NCI-H226 (cell line): ENCODE measurements at places on chromosomes 2 and 18.

DNA sequence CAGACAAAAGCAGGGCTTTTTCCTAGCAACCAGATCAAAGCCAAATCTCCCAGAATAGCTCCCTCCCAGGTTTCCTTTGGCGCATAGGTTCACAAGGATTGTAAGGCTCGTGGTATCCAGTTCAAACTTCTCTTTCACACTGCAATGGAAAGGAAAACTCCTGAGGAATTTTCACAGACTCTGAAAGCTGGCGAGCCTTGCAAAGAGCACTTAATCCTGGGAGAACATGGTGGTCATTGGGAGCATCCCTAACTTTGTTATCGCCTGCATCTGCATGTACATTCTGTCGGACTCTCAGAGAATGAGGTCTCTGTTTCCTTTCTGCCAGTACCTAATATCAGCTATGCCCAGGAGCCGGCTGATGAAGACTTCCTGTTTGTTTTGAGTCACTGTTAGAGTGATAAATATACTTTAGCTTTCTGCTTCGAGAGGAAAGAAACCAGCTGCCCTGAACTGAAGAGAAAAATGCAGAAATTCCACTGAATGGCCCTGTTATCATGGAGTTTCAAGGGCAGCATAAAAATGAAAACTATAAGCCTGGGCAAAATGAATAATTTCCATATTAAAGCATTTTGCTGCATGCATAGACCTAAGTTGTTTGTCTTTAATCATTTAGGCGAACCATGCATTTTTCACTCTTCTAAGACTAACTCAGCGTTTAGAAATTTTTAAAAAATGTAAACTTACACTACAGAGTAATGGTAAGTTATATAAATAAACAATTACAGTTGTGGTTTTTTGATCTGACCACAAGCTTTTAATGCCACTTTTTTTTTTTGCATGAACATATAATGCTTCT is 76.4 kb upstream of the ZEB2 start:
- DNase-seq, result peak; percentile 54

DNA sequence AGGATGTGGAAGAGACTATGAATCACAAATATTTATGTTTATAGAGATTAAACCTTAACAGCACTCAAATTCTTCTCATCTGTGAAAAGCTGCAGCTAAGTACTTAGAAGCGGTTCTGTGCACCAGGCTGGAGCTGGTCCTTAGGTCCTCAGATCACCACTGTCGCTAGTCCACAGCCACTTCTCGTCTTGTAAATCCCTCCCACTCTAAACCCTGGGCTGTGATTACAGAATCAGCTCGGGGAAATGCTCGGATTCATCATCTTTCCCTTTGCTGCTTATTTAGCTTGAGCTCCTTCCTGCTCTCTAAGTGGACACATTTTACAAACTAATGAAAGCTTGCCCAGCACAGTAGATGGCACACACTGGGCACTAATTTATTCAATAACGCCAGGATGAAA is 61.7 kb downstream of the RNF152 start:
- no peak for DNase-seq

DNA sequence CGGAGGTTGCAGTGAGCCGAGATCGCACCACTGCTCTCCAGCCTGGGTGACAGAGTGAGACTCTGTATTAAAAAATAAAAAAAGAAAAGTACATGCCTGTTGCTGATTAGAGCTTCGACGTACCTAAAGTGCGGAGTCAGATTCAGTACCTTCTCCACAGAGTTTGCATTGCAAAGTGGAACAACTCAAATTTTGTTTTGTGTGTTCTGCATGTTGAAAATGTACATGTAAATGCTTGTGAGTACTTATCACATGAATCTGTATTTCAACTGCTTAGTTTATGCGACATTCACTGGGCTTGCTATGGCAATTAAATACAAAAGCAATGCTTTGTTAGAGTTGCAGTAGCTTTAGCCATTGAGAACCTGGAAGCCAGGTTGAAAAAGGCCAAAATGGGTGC is 36.4 kb downstream of the ACTR2 start:
- no peak for DNase-seq

GRCh38 chr18:46243095-46243494 is 138.9 kb downstream of the HAUS1 start:
- DNase-seq, result no peak

DNA sequence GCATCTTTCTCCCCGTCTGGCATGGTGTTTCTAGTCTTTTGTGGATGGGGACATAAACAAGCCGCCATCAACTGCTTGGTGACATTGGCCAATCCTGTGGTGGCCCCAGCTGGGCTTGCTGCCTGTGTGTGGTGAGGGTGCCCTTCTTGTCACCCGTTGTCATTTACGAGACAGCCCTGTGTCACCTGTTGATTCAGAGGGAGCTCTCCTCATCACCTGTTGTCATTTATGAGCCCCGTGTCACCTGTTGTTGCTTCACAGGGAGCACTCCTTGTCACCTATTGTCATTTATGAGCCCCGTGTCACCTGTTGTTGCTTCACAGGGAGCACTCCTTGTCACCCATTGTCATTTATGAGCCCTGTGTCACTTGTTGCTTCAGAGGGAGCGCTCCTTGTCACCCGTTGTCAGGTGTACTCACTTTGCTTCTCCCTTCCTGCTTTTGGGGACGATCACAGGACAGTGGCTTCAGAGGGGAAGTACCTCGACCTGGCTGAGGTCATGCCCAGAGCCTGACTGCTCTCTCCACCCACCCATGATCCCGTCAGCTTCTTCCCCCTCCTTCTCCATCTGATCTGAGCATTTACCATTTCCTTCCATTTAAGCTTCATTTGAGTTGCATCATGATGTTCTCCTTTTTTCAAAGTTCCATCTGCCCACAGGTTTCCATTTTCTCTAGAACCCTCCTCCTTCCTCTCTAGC is 29.1 kb downstream of the HPCAL1 start:
- no peak for DNase-seq

DNA sequence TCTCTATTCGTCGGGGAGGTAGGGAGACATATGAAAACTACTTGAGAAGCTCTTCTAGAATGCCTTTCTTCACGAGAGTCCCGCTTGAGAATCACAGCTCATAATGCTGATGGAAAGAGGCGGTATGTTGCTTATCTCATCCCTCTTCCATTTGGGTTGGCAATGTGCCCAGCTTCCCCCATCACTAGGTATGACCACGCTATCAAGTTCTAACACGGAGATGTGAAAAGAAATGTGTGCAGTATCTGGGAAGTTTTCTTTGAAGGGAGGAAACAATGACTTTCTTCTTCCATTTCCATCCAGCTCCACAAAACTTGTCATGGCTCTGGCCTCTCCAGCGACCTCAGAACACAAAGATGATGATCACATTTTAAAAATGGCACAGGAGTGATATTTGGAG is 742.4 kb downstream of the DCDC2C start:
- no peak for DNase-seq

GRCh38 chr18:70417847-70418246 is 129.0 kb downstream of the SOCS6 start:
- no peak for DNase-seq

DNA sequence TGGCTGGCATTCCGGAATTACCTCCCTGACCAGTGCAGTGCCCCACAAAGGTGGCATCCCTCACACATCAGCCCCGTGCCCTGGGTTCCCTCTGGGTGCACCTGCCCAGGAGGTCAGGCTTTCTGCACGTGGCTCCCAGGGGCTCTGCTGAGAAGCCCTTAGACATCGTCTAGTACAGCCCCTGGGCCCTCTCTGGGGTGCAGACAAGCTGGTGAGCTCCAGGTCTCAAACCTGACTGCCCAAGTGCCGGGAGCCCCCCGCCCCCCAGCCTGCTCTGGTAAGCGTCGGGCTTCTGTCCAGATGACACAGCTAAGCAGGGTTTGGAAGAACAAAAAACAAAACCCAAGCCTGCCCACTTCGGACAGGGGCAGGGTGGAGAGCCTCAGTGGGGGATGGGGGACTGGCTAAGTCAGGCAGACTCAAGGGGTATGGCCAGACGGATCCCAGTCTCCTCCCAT is 20.2 kb downstream of the TWIST2 start:
- DNase-seq, result no peak

DNA sequence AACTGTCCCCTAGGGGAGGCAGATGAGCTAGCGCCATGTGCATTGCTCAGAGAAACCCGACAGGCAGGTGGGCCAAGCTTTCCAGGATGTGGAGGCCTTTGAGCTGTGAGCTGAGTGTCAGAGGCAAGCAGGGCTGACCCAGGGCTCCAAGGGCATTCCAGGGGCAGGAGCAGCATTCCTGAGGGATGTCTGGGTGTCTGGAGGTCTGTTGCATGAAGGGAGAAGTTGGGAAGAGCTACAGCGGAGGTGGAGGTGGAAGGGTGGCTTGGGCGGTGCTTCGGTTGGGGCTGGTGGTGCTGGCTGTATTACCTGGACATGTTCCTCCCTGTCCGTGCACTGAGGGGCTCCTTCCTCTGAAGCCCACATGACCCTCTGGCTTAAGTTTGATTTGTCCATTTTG is 102.8 kb downstream of the RNF144A start:
- no peak for DNase-seq

- peak; percentile 44 for DNase-seq
Observed at GRCh38 chr2:181774685-181775084, 94.4 kb upstream of the NEUROD1 start.

GRCh38 chr2:42371611-42372473 is 10.8 kb upstream of the COX7A2L start:
- no peak for DNase-seq

DNA sequence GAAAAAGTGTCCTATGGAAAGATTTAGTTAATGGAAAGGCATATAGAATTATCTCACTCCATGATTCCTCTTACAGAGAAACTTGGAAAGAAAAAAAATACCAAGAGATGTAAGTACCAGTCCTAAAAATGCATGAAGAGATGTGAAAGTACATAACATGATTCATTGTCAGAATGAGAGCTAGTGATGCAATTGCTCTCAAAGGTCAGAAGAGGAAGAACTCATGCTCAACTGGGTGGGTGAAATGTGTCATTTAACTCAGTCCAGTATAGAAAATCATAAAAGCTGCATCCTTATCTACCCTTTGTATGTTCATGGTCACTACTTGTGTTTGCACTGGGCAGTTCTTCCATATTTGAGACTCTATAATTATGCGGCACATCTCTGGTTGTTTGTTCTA is 300.0 kb upstream of the PIK3C3 start:
- no peak for DNase-seq

DNA sequence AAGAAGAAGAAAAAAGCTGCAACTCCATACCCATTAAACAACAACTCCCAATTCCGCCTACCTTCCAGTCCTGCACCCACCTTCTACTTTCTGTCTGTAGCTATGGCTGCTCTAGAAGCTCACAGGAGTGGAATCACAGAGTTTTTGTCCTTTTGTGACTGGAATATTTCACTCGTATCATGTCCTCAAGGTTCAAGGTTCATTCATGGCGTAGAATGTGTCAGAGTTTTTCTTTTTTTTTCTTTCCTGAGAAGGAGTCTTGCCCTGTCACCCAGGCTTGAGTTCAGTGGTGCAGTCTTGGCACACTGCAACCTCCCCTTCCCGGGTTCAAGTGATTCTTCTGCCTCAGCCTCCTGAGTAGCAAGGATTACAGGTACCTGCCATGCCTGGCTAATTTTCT is 97.4 kb upstream of the ODC1 start:
- DNase-seq, result no peak

DNA sequence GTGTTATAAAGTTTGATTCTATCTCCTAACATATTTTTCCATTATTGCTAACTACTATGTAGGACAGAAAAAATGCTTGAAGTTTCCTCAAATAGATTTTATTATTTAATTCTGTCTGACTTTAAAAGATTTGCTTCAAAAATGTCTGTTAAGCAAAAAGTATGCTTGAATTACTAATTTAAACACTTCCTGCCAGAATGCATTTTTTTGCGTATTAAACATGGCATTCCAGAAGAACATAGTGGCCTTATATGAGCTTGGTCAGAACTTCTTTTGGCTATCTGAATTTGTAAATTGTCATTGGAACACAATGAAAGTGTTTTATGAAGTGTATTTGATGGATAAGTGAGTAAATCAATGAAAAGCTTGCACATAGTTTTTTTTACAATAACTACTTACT is 37.8 kb downstream of the MBD5 start:
- no peak for DNase-seq

DNA sequence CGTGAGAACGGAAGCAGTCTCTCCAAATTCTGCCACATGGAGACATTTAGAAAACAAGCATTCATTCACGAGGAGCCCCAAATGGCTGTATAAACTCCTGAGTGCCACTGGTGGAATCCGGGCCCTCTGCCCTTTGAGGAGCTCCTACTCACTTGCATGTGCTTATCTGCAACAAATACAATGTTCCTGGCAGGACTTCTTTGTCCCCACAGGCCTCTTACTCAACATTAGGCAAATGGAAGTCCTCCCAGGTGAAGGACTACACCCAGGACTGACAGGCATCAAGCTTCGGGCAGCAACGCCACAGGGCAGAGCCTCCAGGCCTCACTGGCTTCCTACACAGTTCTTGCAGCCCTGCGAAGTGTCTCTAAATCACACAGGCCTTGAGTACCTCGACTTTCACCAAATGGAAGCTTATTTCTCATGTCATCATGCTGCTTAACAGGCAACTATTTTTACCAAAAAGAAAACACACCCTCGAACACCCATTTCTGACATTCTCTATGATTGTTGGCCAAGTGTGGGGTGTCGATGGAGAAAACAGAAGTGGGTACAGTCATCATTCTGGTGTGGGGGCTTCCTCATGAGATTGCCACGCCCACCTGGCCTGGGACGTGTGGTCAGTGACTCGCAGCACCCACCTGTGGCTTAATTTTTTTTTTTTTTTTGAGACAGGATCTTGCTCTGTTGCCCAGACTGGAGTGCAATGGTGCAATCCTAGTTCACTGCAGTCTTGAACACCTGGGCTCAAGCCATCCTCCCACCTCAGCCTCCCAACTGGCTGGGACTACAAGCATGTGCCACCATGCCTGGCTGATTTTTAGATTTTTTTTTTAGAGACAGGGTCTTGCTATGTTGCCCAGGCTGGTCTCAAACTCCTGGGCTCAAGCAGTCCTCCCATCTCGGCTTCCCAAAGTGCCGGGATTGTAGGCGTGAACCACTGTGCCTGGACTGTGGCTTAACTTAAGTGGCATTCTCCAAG is 186.8 kb upstream of the GLI2 start:
- no peak for DNase-seq

DNA sequence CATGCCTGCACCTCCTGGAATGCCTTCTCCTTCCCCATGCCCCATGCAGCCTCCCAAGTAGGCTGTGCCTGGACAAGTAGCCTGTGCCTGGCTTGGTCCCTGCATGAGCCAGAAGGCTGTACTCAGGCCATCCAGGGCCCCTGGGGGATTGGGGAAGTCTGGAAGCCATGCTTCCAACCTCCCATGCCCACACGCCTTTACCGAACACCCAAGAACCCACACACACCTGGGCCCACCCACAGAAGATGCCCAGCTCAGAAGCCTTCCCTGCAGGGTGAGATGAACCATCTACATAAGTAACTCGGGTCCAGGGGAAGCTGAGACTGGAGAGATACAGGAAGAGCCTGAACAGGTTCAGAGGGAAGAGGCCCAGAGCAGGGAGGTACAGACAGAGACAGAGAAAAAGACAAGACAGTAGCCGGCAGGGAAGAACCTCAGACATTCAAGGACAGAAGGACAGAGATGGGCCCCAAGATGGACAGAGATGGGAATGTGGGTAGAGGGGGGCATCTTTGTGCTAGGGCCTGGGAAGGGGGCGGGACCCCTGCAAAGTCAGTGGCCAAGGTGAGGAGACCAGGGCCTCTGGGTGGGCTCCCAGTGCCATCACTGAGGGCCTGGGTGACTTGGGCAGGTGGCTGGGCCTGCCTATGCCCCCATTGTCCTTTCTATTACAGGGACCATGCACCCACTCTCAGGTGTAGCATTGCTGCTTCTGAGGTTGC is 4.3 kb downstream of the BIN1 start:
- no peak for DNase-seq

GRCh38 chr18:12321333-12321732 is 13.3 kb downstream of the TUBB6 start:
- no peak for DNase-seq
